ENCODE measurements at places on chromosomes 4 and X.

GRCh38 chr4:122701965-122702364, 30.5 kb upstream of the BBS12 start:
- DNase-seq, result no peak

DNA sequence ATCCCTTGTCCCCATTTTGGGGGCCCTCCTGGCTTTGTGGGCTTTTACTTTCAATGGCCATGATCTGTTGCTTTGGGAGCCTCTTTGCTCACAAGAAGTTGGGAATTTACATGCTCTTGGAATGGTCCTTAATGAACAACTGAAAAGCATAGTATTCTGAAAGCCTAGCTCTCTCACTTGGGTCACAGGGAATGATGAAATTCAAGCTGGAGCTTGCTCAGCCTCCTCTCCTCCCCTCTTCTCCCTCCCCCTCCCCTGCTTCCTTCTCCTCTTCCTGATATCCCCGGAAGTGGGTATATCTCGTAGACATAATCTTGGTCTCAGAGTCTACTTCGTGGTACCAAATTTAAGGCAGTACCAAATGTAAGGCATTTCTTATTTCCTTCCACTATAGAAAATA, 400.6 kb upstream of the NR3C2 start:
- no peak for DNase-seq

- no peak for DNase-seq
Measured at GRCh38 chrX:152588206-152588605, 49.5 kb upstream of the GABRQ start.

DNA sequence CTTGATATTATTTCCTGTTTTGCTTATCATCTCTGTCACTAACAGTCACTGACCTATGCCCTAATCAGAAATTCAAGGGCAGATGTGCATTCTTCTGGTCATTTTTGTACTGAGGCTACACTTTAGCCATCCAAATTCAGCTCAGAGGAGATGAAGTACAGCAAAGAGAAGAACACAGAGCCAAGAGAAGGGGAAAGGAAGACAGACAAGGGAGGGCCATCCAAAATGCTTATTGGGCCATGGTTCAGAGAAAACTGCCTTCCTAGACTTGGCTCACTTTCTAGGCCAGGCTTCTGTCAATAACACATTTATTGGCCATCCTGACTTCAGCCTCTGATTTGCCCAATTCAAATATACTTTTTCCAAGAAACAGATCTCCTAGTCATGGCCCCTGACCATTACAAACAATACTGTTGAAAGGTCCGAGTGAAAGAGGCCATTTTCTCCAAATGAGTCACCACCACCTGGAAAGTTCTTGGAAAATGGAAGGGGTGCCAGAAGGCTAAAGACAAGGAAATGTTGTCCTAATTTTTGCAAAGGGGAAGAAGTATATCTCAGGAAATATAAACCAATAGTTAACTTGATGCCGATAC, 56.4 kb downstream of the DCX start:
- no peak for DNase-seq

GRCh38 chr4:67332627-67333026, 212.7 kb downstream of the CENPC start:
- no peak for DNase-seq

- DNase-seq, result no peak
Measured at GRCh38 chr4:121217351-121217750, 53.2 kb upstream of the TNIP3 start.
